CD4-positive, alpha-beta T cell treated with Interleukin-10 for 1 hour (primary cell): ENCODE measurements at places on chromosomes 16 and 17.

DNA sequence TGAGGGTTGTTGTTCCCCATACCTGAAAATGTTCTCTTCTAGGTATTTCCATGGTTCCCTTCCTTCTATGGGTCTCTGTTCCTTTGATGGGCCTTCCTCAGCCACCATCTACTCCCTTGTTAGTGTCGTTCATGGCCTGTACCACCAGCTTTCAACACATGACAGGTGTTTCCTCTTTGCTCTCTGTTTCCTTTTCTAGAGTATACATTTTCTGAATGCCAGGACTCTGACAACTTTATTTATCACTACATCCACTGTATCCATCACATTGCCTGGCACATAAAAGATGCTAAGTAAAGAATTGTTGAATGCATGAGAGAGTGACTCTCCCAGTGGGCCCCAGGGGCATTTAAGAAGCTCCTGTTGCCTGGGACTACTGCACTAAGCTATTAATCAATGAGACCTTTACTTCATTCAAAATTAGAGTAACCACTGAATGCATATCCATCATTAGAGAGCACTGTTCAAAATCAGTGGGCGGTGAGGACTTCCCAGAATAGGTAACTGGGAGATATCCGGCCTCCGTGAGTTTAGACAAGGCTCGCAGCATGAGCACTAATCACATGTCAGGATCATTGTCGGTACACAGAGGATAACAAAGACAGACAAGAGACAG is 255.0 kb downstream of the CBLN1 start:
- DNase-seq, result no peak

DNA sequence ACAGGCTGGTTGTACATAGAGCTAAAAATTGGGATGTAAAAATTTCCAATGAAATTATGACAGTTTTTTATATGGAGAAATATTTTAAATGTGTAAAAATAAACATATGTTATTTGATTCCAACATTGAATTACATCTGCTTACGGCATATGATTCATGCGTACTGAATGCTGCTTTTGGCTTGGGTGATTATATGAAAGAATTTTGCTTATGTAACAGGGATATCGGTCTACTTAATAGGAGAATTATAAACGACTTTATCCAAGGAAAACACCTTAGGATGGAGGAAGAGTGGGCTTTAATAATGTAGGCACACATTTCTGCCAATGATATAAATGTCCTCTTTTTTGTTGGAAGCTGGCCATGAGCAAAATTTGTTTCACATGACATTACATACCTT is 197.3 kb upstream of the GOT2 start:
- no peak for DNase-seq

GRCh38 chr17:37714897-37715296 is 30.0 kb downstream of the HNF1B start:
- no peak for DNase-seq

DNA sequence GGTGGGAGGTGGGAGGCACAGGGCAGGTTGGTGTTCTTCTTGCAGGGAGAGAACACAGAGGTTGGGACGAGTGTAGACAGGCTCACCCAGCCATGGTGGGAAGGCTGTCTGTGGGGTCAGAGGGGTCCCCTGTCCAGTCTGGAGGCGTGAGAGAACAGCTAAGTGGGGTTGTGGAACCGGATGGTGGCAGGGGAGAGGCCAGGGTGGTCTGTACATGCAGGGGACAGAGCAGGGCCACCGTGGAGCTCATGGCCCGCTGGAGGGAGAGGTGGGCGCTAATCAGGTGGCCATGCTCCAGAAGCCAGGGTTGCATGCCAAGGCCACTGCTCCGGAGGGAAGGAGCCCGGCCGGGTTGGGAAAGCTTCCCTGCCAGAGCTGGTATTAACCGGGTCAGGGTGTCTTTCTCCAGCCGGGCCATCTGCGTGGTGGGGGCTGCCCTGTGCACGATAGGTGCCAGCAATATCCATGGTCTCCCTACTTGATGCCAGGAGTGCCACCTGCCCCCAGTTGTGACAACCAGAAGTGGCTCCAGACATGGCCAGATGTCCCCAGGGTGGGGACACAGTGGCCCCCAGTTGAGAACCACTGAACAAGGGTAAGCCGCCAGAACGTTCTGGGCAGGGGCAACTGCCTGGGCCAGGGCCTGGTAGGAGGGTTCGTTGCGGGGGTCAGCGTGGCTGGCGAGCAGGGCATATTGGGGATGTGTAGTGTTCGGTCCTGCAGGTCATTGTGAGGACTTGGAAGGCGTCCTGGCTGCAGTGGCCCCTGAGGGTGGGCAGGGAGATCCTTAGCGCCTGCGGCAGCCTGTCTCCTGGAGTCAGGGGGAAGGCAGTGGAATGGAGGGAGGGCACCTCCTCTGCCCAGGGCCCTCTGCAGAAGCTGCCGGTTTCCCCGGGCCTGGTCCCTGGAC is 5.1 kb downstream of the SNN start:
- no peak for DNase-seq

DNA sequence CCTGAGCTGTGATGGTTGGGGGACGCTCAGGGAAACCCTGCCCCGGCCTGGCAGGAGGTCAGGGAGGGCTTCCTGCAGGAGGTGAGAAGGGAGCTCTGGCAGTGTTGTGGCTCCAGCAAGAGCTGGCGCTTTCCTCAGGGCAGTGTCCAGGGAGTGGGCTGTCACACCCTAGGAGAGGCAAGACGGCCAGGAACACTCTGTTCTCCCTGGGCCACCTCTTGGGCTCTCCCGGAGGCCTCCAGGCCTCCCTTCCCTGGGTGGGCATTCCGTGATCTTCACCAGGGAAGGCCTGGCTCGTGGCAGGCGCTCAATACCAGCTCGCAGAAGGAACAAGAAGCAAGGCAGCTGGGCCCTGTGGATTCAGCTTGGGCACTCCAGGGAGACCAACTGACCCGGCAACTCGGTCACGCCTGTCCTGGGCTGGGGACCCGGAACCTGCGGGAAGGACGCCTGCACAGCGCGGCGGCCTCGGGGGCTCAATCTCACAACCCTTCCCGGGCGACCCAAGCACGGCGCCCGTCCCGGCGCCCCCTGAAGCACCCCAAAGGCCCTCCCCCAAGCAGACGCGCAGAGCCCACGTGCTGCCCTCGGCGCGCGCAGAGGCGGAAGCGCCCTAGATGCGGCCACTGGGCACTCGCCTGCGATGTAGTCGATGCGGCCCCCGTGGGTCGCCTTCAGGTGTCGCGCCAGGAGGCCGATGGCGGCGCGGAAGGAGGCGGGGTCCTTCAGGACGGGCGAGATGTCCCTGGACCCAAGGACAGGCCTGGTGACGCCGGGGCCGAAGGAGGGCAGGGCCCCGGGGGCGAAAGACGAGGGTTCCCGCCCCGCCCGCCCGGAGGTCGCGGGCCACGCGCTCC is 588 bp downstream of the APRT start:
- peak; percentile 70 for DNase-seq

DNA sequence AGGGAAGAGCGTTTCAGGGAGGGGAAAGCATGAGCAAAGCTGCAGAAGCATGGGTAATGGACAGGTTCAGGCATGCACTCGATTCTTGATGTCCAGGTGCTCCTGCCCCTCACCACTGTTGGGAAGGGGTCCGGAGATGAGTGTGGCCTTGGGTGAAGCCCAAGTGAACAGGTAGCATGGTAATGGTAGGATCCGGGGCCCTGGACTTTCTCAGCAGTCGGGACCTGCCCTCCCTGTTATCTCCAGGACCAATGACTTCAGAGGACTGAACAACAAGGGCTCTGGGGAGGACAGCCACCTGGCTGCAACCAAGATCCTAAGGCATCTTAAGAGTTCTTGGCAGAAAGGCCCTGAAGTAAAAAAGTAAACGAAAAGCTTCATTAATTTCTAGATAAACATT is 306.8 kb downstream of the CPPED1 start:
- no peak for DNase-seq

- DNase-seq, result no peak
These were observed 75.5 kb downstream of the SHISA9 start for GRCh38 chr16:12976936-12977335.

- peak; percentile 97 for DNase-seq
These were observed at the start of gene CDH15 for GRCh38 chr16:89171216-89172170. CDH15 (plus strand) TSS chr16:89171748; CDS start chr16:89171832, 84 bp downstream.

DNA sequence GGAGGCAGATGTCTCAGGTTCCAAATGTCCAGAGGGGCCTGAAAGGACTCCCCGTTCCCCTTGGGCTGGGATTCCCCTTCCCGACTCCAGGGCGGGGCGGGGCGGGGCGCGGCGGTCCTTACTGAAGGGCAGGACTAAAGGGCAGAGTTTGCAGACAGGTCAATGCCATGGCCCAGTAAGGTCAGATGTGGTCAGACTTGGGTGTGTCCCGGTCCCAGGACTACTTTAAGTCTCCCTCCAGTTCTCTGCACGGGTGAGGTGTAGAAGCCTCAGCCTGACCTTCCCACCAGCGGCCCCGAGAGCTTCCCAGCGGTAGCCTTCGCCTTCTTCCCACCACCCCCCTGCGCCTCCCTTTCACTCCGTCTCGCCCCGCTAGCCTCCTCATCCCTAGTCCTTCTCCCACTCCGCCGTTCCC is 532 bp downstream of the KDM6B start:
- peak; percentile 80 for DNase-seq

GRCh38 chr16:77624085-77624484 is 98.2 kb upstream of the NUDT7 start:
- no peak for DNase-seq

- no peak for DNase-seq
These were observed 230.7 kb downstream of the KATNIP start for GRCh38 chr16:27780468-27781194.

DNA sequence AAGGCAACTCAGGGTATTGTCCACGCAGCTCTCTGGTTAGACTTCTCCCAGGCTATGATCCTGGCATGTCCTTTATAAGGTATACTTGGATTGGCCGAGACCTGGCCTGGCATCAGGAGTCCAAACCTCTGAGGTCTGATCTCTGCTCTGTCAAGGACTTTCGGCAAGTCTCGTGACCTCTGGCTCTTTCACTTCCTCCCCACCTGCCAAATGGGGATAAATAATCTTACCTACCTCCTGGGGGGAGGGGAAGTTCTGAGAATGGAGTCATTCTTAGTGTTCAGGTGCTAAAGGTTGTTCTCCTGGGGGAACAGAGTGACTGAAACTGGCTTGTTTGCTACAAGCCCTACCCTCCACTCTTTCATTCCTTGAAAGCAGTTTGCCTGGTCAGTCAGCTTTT is 7.6 kb downstream of the ATXN1L start:
- DNase-seq, result no peak

DNA sequence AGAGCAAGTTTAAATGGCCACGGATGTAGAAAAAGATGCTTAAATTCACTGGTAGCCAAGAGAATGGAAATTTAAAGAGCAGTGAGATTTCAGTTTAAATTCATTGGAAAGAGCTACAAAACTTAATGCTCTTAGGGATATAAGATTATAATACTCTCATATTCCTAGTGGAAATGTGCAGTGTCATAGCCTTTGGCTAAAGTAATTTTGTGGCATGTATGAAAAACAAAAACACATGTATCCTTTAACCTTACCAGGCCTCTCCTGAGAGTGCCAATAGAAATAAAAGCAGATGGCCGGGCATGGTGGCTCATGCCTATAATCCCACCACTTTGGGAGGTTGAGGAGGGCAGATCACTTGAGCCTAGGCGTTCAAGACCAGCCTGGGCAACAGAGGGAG is 289.2 kb downstream of the PHKB start:
- DNase-seq, result no peak
